Uterus (tissue), 4 donors: ENCODE measurements at places on chromosomes 1 and 21. TPM values are rescaled to one million over a fixed set of nuclear protein-coding genes. Genes with fewer than 3 reads are reported as not detected.
A peak's percentile ranks its signal among the peaks of the same experiment; 100 is the strongest.

Gene CYP2J2
- not detected for total RNA-seq

Gene KIF21B
- 11.3 TPM for total RNA-seq

Gene OLFML2B
- total RNA-seq: 38.4 TPM

Gene CNKSR1
- total RNA-seq: 0.29 TPM

Gene NASP
- 125 TPM for total RNA-seq

Gene CD1B
- total RNA-seq: not detected

Gene SLC44A5
- not detected for total RNA-seq

Gene FTCD
- total RNA-seq: not detected

Gene TNNI3K
- total RNA-seq: 1.5 TPM

Gene GPR157
- total RNA-seq: 3.0 TPM

- H3K36me3 ChIP-seq: no peaks in the 10 kb centered on the region
- H3K4me3 ChIP-seq: no peak overlapping the region
- peaks cover 17% of the 10 kb centered on the region for H3K4me1 ChIP-seq
- no peak for DNase-seq
Measured at GRCh38 chr1:156926175-156926574, 5.7 kb downstream of the LRRC71 start.

- DNase-seq: no peak
- no peak overlapping the region for H3K27ac ChIP-seq
- no peaks in the 10 kb centered on the region for H3K27me3 ChIP-seq
- H3K4me1 ChIP-seq: no peaks in the 10 kb centered on the region
- no peak overlapping the region for H3K4me3 ChIP-seq
- H3K36me3 ChIP-seq: no peaks in the 10 kb centered on the region
Measured at GRCh38 chr1:201473296-201473695, 4.3 kb upstream of the PHLDA3 start.

DNA sequence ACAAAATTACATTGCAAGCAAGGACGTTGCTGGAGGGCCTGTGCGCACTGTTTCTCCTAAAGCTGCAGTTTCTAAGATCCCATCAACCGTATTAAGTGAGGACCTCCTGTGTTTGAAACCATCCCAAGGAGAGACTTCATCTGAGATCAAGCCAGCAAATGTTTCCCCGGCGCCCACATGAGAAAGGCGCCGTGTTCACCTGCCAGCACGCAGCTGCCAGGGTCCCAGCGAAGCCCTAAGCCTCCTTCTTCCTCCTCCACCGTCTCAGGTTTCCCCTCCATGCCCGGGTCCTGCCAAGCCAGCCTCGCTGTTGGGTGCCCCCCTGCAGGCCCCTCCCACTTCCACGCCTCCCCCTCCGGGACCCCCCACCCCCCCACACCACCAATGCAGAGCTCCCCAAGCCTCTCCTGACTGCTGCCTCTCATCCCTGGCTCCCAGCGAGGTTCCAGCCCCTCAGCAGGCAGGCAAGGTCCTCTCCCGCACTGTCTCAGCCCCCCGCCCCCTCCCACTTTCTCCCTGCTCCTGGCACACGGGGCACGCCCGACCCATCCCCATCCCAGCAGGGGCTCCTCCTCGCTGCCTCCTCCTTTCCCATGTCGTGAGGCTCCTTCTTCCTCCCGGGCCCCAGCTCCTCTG, 8.6 kb upstream of the TFF1 start:
- H3K36me3 ChIP-seq: no peaks in the 10 kb centered on the region
- H3K27ac ChIP-seq: no peak overlapping the region
- H3K27me3 ChIP-seq: no peaks in the 10 kb centered on the region
- no peaks in the 10 kb centered on the region for H3K4me1 ChIP-seq
- no peak for DNase-seq

DNA sequence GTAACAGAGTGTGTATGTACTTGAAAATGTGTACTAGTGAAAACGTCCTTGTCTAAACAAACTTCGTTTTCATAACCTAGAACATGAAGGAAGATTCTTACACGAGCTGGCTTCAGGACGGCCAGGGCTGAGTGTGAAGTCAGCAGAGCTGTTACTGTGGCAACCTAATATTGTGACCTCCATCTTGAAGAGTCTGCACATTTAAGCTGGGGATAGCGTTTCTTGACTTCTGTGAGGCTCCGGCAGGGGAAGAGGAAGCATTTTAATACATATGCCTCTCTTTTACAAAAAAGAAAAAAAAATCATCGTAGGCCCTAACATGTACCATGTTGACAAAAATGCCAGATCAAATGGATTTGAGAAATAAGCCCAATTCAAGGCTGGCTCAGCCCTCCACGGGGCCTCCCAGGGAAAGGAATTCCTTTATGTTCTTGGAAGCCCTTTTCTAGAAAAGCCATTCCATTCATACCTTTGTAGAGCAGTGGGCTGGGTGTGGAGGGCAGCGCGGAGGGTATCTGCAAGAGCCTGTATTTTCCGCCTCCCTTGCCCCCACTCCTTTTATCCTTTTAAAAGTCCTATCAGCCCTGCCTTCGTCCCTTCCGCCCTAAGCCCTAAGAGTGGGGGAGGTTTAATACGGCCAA, 51.1 kb downstream of the SIM2 start:
- H3K27me3 ChIP-seq: peaks cover 7% of the 10 kb centered on the region
- H3K36me3 ChIP-seq: no peaks in the 10 kb centered on the region
- no peak overlapping the region for H3K4me3 ChIP-seq
- no peak overlapping the region for H3K27ac ChIP-seq
- no peak for DNase-seq

GRCh38 chr1:180777072-180777689, 135.5 kb upstream of the KIAA1614 start:
- no peaks in the 10 kb centered on the region for H3K27me3 ChIP-seq
- DNase-seq: no peak
- H3K27ac ChIP-seq: no peak overlapping the region
- no peaks in the 10 kb centered on the region for H3K4me1 ChIP-seq
- no peak overlapping the region for H3K4me3 ChIP-seq
- H3K36me3 ChIP-seq: no peaks in the 10 kb centered on the region

DNA sequence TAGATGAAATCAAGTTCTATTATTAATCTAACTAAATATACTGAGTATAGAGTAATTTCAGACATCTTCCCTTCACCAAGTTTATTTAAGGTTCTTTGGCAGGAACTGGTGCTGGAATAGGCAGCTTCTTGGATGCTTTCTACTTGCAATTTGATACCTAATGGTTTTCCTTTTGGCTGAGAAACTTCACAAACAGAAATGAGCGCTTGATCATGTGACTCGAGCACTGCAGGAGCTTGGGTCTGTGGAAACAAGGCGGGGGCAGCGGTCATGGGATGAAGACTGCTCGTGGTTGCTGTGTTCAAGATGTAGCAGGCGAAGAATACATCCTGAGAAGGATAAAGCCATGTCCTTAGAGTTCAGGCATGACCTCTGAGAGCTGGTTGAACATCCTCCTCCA, 136.8 kb downstream of the PTPRC start:
- peak overlapping the region; percentile 54 for H3K27ac ChIP-seq
- H3K36me3 ChIP-seq: no peaks in the 10 kb centered on the region
- H3K27me3 ChIP-seq: no peaks in the 10 kb centered on the region
- H3K4me3 ChIP-seq: no peak overlapping the region
- no peak for DNase-seq

- DNase-seq: peak; percentile 20
- H3K27ac ChIP-seq: no peak overlapping the region
- no peaks in the 10 kb centered on the region for H3K4me1 ChIP-seq
- no peaks in the 10 kb centered on the region for H3K27me3 ChIP-seq
- H3K36me3 ChIP-seq: no peaks in the 10 kb centered on the region
Measured at GRCh38 chr1:51189421-51190073, 46.5 kb upstream of the RNF11 start.

DNA sequence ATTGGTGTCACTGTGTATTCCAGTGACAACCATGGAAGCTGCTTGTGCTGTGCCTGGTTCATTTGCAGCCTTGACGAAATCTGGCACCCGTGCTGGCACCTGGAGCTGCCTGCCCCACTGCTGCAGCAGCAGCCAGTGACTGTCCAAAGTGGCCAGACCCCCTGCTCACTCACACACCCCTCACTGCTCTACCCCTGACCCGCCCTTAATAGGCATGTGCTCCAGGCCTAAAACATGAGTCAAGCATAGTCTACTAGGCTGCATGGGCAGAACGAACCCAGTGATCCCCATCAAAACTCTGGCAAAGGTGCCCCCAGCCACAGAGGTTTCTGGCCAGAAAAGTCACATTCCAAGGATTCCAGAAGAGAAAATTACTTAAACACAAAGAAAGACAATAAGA, 7.7 kb downstream of the PRAMEF1 start:
- no peaks in the 10 kb centered on the region for H3K36me3 ChIP-seq
- H3K4me1 ChIP-seq: no peaks in the 10 kb centered on the region

DNA sequence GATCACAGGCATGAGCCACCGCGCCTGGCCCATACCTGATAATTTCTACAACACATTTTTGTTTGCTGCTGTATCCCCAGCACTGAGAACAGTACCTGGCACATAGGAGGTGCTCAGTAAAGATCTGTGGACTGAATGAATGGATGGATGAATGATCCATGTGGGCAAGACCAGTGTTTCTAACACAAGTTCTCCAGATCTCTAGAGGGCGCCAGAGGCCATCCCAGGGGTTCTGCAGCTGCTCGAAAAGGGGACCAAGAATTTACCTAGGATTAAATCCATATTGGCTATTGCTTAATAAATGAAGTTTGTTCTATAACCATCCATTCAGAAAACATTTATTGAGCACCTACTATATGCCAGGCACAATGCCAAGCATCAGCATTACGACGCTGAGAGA, 167.7 kb downstream of the ACTL8 start:
- H3K27ac ChIP-seq: no peak overlapping the region
- H3K36me3 ChIP-seq: no peaks in the 10 kb centered on the region
- no peaks in the 10 kb centered on the region for H3K4me1 ChIP-seq
- no peak overlapping the region for H3K4me3 ChIP-seq
- no peaks in the 10 kb centered on the region for H3K27me3 ChIP-seq

- H3K27ac ChIP-seq: no peak overlapping the region
- no peak overlapping the region for H3K4me3 ChIP-seq
- H3K27me3 ChIP-seq: no peaks in the 10 kb centered on the region
- H3K4me1 ChIP-seq: peaks cover 10% of the 10 kb centered on the region
- H3K36me3 ChIP-seq: no peaks in the 10 kb centered on the region
Measured at GRCh38 chr1:204469304-204469703, 25.3 kb downstream of the PIK3C2B start.
